Activated naive CD4-positive, alpha-beta T cell treated with anti-CD3 and anti-CD28 coated beads, Interleukin-2, amount 10 ng/mL, durations not matched to agents 7 days and 5 days (primary cell): ENCODE measurements at places on chromosomes 4 and X.

- no peak for DNase-seq
Measured at GRCh38 chr4:36363024-36363423, 81.6 kb downstream of the DTHD1 start.

- no peak for DNase-seq
Measured at GRCh38 chr4:21290562-21290961, 590.3 kb downstream of the PACRGL start.

DNA sequence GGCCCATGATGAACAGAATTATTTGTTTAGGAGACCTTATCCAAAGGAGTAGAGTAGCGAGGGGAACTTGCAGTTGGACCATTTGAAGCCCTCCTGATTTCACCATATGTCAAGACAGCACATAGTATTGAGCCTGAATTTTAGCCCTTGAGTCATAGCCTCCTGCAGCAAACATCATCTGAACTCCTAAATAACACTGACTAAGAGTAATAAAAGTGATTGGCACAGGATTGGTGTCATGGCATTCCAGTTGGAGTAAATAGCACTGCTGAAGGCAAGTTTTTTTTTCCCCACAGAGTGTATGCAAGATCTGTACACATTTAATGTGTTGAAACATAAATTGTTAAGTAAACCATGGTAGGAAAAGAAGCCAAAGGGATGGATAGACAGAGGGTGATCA is 89.0 kb downstream of the COMMD8 start:
- no peak for DNase-seq

- DNase-seq: no peak
Measured at GRCh38 chr4:150259861-150260567, 181.8 kb downstream of the DCLK2 start.

GRCh38 chr4:80255329-80256095 is 11.0 kb upstream of the FGF5 start:
- no peak for DNase-seq

DNA sequence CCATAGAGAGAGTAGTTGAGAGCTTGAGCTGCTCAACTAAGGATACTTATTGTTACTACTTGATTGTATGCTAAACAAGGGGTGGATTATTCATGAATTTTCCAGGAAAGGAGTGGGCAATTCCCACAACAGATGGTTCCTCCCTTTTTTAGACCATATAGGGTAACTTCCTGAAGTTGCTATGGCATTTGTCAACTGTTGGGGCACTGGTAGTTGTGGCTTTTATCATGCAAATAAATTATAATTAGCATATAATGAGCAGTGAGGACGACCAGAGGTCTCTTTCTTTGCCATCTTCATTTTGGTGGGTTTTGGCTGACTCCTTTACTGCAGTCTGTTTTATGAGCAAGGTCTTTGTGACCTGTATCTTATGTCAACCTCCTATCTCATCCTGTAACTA is 1403.5 kb upstream of the PABPC4L start:
- DNase-seq: no peak

GRCh38 chr4:8761167-8761823 is 110.3 kb downstream of the HMX1 start:
- DNase-seq: no peak

DNA sequence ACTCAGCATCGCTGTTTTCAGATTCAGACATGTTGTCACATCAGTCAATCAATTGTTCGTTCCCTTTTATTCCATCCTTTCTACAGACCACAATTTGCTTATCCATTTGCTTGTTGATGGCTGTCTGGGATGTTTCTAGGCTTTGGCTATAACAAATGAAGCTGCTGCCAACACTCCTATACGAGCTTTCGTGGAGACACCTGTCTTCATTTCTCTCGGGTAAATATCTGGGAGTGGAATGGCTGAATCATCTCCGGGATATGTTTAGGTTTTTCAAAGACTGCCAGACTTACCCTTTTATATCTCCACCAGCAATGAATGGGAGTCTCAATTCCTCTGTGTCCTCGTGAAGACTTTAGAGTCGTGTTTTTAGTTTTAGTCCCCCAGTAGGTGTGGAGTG is 118.9 kb downstream of the SORCS2 start:
- DNase-seq: no peak

GRCh38 chrX:10618961-10619360 is 1.4 kb downstream of the MID1 start:
- DNase-seq: no peak

DNA sequence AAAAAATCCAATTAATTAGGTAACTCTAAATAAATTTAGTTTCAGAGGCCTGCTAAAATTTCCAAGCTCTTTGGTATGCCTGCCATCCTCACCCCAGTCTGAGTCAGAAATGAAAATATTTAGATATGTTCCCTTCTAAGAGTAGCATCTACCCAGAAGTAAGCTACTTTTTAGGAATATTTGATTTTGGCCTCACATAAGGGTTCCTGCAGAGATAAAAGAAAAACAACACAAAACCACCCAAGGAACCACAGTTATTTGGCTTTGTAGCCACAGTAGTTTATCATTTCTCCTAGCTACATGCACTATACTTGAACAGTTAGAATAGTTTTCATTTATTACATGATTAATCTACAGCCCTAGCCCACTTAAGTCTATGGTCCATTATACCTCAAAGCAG is 192.6 kb upstream of the FAM241A start:
- DNase-seq: no peak
